ENCODE measurements at places on chromosomes 12 and 14.

- DNase-seq: no peak
These were observed 112.7 kb downstream of the NCOR2 start for GRCh38 chr12:124454735-124455134.

DNA sequence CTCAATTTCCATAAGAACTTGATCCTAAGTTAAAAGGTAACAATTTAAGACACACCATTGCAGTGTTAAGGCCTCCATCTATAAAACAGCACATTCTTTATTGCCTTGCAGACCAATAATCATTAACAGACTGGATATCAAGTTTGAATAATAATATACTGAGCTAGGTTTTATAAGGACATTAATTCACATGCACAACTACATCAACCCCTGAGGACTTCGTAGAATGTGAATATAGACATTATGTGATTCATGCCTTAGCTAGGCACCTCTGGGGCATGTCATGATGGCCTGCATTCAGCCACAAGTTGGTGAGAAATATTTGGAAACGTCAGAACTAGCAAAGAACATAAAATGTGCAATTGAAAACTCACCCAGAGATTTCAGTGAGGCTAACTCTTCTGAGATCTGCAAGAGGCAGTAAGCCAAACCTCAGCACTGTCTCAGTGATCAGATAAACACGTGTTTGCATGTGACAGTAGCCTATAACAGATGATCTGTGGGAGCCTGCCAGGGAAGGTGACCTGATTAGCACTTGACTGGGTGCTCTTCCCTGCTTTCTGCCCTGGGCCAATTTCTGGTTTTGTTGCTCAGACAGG is 492.2 kb downstream of the FLRT2 start:
- no peak for DNase-seq

DNA sequence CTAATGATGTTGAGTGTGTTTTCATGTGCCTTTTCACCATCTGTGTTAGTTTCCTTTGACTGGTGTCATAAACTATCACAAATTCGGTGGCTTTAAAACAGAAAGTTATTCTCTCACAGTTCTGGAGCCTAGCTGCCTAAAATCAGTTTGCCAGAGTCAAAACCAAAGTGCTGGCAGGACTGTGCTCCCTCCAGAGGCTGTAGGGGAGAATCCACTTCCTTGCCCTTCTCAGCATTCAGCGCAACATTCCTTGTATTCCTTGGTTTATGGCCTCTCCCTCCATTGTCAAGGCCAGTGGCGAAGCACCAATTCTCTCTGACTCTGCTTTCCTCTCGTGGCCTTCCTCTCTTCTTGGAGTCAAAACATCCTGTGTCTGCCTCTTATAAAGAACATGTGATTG is 174.2 kb upstream of the PDE3A start:
- DNase-seq: no peak

GRCh38 chr14:33363682-33364081 is 425.0 kb downstream of the NPAS3 start:
- DNase-seq: no peak

DNA sequence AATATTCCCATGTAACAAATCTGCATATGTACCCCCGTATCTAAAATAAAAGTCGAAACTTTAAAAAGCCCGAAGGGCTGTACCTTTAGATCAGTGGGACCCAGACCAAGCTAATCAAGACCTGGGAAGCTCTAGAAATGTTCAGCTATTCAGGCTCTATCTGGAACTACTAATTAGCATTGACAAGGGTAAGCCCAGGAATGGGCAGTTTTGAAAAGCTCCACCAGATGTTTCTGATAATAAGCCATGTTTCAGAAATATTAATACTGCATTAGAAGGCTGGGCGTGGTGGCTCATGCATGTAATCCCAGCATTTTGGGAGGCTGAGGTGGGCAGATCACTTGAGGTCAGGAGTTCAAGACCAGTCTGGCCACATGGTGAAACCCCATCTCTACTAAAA is 20.4 kb upstream of the TMEM260 start:
- no peak for DNase-seq

Data from stimulated activated CD4-positive, alpha-beta T cell treated with anti-CD3 and anti-CD28 coated beads, Interleukin-1b, Interleukin-23, amount 100 ng/mL, for 1 hour (primary cell).